Stimulated activated CD8-positive, alpha-beta memory T cell treated with anti-CD3 and anti-CD28 coated beads, Interleukin-7, amount 100 ng/mL, for 1 hour (primary cell): ENCODE measurements at places on chromosomes 1 and 21.

- no peak for DNase-seq
Measured at GRCh38 chr1:117537291-117537920, 68.4 kb upstream of the TENT5C start.

- DNase-seq: no peak
Measured at GRCh38 chr1:117613249-117613968, 7.6 kb downstream of the TENT5C start.

- DNase-seq: no peak
Measured at GRCh38 chr21:15332572-15332971, 267.8 kb upstream of the NRIP1 start.

- DNase-seq: no peak
Measured at GRCh38 chr1:45038661-45039364, 26.8 kb downstream of the UROD start.

GRCh38 chr21:34112316-34113033 is 39.1 kb downstream of the MRPS6 start:
- DNase-seq: no peak

GRCh38 chr1:246425139-246425794 is 81.8 kb downstream of the SMYD3 start:
- no peak for DNase-seq

- DNase-seq: no peak
Measured at GRCh38 chr1:86708920-86709319, 4.5 kb downstream of the SH3GLB1 start.
